ENCODE measurements at places on chromosomes 7 and 10.

DNA sequence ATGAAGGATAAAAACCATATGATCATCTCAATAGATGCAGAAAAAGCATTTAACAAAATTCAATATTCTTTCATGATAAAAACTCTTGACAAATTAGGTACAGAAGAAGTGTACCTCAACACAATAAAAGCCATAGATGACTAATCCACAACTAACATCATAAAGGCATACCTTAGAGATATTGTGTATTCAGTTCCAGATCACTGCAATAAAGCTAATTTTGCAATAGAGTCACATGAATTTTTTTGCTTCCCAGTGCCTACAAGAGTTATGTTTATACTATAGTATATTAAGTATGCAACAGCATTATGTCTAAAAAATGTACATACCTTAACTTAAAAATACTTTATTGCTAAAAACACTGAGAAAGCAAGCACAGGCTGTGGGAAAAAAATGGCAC is 18.9 kb upstream of the RNF32 start:
- no peak for DNase-seq

DNA sequence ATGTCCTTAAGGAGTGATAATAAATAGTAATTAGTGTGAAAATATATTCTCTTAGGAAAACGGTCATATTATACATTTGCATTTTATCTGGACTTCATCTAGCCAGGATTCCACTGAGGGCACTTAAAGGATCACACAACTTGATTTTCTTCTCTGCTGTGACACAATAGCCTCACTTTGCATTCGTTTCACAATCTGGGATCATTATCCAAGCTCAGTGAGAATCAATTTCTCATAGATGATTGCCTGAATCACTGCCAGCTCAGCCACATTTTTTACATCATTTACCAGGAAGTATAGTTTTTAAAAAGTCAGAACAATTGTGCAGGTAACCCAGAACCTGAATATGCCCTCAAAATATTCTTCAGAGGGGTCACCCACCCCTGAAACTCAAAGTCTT is 68.9 kb downstream of the PTPRZ1 start:
- no peak for DNase-seq

DNA sequence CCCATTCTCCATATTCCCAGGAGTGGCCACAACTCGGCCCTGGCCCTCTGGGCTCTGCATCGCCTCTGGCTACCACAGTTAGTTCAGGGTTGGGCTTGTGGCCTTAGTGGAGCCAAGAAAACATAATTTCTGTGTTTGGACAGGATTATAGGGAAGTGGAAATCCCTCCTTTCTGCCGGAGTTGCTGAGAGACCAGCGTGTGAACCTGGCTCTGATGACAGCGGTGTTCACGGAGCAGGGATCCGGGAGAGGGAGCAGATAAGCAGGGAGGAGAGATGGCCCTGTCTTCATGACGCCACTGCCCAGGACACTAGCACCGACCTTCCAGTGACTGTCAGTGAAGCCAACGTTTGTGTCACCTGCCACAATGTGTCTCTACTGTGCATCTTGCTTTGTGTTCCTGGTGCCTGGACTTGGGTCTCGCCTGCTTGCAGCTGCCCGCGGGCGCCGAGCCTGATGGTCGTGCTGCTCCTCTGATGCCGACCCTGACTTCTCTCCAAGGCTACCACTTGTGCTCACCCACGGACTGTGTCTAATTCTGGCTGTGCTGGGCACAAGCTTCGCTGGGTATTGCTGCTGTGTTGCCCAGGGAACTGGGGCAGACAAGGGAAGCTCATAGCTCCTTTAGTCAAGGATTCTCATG is 67.0 kb upstream of the VIPR2 start:
- DNase-seq, result no peak

- no peak for DNase-seq
Measured at GRCh38 chr7:17660116-17660515, 280.2 kb downstream of the SNX13 start.

- no peak for DNase-seq
Measured at GRCh38 chr10:75191821-75192568, 18.6 kb upstream of the VDAC2 start.

- no peak for DNase-seq
Measured at GRCh38 chr7:114959931-114960330, 38.0 kb downstream of the MDFIC start.

DNA sequence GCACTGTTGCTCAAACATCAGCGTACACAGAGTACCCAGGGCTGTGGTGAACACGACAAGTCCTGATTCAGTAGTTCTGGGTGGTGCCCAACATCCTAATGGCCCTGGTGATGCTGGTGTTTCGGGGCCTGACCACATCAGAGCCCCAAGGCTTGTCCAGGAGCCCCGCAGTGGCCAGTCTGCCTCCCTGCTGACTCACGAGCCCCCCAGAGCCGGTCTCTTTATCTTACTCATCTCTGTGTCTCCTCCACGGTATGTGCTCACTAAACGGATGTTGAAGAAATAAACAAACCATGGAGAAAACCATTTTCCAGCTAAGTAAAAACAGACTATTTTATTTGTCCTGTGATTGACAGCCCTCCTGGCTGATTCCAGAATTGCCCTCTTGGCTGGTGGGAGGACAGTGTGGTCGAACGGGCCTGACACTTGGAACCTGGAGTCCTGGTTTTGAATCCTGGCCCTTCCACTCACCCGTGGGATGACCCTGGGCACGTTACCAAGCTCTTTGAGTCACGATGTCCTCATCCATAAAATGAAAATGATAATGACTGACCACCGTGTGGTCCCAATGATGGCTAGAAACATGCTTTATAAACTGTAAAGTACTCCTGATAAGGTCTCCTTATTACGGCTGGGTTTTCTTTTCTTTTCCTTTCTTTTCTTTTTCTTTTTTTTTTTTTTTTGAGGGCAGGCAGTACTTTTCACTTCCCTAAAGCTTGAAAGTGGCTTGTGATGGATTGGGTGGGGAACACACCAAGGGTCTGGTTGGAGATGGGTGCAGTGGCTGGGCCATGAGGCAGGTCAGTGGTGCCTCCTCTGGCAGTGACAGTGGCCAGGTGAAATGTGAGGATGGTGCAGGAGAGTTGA is 5.7 kb downstream of the HIP1 start:
- no peak for DNase-seq

GRCh38 chr10:49074836-49075682 is 40.3 kb downstream of the VSTM4 start:
- DNase-seq, result no peak

- no peak for DNase-seq
Measured at GRCh38 chr10:87660484-87661133, 931 bp downstream of the PAPSS2 start.

DNA sequence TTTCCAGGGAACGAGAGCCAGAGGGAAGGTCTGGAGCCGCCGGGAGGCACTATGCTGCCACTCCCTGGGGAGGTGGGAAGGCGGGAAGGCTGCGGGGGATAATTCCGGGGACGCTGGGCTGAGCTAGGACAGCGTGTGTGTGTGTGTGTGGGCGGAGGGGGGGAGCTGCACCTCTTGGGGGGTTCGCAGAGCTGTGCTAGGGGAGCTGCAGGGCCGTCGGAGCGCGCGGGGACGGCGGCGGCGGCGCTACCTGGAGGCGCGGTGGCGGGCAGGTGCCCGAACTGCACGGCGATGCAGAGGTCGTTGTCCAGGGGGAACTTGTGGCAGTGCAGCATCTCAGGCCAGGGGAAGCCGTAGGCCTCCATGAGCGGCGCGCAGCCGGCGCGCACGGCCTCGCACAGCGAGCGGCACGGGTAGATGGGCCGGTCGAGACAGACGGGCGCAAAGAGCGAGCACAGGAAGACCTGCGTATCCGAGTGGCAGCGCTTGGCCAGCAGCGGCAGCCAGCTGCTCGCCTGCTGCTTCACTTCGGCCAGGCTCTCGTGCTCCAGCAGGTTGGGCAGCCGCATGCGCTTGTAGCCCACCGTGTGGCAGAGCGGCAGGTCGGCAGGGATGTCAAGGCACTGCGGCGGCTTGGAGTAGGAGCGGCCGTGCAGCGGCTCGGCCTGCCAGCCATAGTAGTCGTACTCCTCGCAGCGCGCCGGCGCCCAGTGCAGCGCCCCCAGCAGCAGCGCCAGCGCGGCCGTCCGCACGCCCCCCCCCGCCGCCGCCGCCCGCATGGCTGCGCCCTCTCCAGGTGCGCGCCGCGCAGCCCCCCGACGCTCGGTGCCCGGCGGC is 526 bp downstream of the SFRP5 start:
- DNase-seq, result no peak

DNA sequence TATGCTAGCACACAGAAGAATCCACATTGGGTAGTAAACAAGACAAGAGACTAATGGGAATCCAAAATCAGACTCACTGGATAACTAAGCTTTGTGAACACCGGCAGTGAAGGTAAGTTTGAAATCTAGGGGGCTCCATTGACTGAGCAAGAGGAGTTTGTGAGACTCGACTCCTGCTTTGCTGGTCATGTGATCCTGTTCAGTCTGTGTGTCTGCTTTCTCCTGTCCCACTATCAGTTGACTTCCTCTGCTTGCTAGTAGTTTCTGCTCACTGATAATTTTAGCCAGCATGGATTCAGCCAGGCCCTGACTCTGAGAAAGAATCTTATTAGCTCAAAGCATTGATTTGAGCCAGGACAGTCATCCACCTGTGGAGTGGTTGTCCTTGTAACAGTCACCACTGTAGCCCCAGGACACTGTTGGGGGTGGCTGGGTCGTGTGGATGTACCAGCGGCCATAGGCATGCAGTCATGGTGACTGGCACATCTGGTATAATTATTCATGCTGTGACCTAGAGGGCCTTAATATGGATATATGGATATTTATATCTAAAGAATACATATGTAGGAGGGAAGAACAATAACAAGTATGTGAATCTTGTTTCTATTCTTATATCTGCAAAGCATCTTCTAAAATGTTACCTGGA is 44.4 kb downstream of the DNAH11 start:
- no peak for DNase-seq

- DNase-seq, result no peak
Measured at GRCh38 chr10:120145107-120145506, 252.6 kb downstream of the SEC23IP start.
